ENCODE measurements at places on chromosomes 3 and 15.

DNA sequence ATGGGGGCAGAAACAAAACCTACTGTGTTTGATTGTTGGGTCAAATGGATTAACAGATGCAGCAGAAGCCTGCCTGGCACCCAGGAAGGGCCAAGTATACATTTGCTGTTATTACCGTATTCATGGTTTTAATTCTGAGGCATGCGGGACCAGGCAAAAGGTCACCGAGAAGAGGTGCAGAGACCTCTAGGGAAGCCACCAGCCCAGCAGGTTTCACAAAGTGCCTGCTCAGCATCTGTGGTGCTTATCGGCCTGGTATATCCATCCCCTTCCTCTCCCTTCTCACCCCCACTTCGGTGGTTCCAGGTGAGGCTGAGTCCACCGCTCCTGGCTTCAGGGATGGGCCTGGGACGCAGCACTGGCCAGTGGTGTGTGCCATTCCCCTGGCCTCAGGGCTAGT, 13.1 kb downstream of the TPRA1 start:
- DNase-seq: no peak

DNA sequence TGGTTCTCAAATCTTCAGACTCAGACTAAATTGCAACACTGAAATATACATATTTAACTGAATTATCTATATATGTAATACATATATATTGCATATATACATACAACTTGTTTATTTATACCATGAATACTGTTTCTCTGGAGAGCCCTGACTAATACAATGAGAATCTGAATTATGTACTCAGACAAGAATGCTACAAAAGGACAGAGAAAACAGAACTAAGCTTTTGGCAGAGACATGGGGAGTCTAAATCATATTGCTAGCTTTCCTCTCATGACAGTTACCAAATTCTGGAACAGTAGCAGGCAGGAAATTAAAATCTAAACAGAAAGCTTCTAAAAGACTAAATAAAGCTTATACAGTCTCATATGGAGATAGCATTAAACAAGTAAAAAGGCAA, 142.4 kb upstream of the KCNMB2 start:
- peak; percentile 78 for DNase-seq

- no peak for DNase-seq
Observed at GRCh38 chr15:89792106-89792805, 16.1 kb downstream of the MESP2 start.

DNA sequence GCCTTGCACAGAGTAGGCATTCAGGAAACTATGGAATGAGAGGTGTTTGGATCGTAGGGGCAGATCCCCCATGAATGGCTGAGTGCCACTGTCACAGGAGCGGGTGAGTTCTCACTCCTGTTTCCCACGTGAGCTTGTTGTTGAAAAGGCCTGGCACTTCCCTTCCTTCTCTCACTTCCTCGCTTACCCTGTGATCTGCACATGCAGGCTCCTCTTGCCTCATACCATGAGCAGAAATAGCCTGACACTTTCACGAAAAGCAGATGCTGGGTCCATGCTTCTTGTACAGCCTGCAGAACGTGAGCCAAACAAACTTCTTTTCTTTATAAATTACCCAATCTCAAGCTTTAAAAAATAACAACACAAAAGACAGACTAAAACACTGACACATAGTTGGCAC, 55.4 kb downstream of the AGBL1 start:
- no peak for DNase-seq

DNA sequence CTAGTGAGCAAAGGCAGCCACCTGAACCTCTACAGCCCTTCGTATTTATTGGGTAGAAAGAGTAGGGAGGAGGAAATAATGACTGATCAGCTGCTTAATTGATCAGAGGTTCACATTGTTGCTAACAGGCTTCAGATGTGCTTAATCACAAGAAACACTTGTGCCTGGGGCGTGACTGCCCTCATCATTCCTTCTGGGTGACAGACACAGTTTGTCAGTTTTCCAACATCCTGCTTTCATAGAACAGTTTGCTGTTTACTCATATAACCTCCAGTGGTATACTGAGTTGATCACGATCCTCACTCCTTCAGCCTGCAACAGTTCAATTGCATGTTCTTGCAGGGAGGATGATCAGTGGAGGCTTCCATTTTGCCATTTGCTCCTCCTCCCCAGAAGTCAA, 13.6 kb upstream of the CASR start:
- no peak for DNase-seq

DNA sequence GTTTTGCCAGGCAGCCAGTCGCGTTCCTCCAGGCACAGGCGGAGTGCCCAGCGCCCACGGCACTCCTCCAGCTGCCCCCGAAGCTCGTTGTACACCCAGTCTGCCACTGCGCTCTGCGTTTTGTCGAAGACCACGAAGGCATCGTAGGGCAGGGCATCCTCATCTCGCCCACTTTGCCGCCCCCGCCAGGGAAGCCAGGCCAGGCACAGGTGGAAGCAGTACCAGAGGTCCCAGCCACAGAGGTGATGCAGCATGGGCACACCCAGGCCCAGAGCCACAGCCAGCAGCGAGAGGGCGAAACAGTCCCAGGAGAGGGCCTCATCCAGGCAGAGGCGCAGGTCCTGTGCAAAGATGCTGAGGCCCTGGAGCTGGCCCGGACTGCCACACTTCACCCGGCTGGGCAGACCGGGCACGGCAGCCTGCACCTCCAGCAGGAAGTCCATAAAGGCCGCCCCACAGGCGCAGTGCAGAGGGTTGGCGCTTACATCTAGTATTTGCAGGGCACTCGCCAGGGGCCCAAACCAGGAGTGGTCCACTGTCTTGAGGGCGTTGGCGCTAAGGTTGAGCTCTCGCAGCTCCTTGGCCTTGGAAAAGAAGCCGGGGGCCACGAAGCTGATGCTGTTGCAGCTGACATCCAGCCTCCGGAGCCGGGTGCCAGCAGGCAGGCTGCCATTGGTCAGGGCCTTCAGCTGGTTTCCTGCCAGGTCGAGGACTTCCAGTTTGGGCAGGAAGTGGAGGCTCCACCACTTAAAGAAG, 3.7 kb downstream of the TLR9 start:
- no peak for DNase-seq

GRCh38 chr15:90873998-90874605, 5.7 kb downstream of the FURIN start:
- peak; percentile 61 for DNase-seq

DNA sequence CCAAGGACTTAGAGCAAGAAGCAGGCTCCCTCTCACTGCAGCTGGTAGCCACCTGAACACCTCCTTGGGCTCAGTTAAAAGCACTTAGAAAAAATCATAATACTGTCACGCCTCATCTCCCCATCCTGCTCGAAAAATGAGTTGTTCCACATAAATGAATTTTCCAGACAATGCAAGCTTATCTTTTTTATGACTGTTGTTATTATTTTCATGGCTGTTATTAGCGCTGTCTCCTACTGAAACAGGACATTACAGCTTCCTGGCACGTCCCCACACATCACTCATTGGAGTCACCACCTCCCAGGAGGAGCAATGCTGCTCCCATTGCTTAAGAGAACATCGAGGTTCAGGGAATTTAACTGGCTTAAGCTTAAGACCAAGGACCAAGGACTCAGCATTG, 26.5 kb downstream of the CCDC33 start:
- no peak for DNase-seq

GRCh38 chr3:2771193-2771592, 339.0 kb downstream of the IL5RA start:
- no peak for DNase-seq

DNA sequence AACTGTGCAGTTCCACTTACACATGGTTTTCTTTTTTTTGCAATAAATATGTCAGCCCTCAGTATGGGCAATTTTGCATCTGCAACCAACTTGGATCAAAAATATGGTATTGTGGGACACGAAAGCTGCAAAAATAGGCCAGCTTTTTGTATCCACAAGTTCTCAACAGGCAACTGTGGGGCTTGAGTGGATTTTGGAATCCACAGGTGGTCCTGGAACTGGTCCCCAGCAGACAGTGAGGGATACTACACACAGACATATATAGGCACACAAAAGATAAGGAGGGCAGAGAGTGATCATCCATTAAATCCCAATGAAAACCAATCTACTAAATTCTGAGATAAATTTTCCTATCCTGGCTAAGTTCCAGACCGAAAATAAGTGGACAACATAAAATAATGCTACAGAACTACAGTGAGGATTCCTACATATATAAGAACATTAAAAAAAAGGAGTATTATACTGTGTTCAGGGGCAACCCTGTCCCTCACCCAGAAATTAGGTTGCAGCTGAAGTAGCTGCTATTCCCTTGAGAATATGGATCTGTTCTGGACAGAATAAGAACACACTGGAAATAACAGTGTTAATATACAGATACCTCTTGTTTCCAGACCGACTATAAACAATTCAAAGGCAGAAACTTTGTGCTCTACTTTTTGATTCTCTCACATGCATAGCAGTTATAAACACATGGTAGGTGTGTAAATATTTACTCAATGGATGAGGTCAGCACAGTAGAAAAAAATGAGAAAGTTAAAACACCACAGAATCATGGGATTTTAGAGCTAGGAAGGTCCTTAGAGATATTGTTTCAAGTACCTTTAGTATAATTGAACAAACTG, 25.4 kb downstream of the DENND4A start:
- peak; percentile 82 for DNase-seq

- peak; percentile 27 for DNase-seq
Observed at GRCh38 chr15:29139540-29140459, 129.8 kb downstream of the NSMCE3 start.

DNA sequence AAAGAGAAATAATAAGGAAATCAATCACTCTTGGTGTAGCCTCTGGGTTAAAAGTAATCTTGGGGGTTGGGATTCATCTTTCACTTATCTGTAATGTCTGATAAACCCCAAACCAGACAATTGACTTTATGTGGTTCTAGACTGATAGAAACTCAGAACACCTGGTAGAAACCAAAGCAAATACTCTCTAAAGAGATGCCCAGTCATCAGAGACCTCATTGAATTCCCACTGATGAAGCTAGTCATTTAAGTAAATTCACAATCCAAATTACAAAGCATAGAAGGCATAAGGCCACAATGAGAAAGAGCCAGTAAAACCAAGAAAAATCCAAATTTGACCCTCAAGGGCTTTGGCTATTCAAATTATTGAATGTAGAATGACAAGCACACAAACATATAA, 250.6 kb downstream of the MBNL1 start:
- DNase-seq: no peak

DNA sequence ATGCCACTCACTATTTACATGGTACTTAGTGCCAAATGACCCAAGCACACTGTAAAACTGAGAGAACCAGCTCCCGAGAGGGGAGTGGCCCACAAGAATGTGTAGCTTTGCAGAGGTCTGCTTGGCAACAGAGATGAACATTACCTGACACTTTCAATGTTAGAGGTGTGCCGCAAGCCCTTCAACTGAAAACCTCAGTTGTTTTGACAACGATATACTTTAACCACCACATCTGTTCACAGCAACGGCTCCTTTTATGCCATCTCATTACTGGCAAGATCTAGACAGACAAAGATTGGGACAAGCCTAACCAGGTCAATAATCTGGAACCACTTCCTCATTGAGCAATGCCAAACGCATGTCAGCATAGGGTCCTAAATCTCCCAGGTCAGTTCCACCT, 23.7 kb downstream of the NEK10 start:
- DNase-seq: no peak

DNA sequence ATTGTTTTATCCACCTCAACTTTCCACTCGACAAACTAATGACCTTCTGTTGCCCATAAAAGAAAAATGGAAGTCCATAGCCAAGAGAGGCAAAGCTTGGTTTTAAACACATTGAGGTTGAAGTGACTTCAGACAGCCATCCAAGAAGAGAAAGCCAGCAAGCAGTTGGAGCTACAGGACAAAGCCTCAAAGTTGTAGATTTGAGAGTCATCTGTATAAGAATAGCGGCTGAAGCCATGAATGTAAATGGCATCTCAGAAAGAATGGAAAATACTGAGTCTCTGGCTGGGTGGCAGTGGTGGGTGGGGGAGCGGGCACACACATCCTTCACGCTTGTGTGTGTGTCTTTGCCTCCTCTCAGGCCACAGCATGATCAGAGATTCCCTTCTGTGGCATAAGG, 124.1 kb upstream of the CHRM5 start:
- DNase-seq: no peak

Measured in fibroblast of villous mesenchyme (primary cell).